Stimulated activated naive B cell treated with anti-CD40 and anti-IgM and Interleukin-4, amounts not matched to agents 10 μg/mL and 1 μg/mL and 100 μg/mL, for 72 hours (primary cell): ENCODE measurements at places on chromosomes 7 and 10.

DNA sequence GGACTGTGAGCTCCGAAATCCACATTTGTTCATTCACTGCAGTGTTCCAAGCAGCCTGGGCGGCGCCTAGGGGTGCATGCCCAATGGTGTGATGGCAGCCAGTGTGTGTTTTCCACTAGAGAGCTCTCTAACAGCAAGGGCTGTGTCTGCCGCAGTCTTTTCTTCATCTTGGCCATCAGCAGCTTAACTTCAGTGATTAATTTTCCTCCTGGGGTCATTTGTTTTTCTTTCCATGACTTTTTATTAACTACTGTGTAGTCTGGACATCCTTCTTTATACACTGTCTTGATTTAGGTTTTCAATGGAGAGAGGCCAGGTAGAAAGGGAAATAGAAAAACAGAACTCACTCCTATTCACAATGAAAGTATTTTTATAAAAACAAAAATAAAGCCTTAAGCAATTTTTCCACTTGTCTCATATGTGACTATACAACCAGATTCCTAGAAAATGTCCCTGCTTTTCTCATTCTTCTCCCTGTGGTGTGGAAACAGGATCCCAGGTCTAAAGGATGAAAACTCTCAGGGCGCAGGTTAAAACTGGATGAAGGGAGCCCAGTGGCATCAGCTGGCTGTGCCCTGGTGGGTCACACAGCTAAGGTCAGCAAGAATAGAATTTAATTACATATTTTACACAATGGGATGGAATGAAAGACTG is 176.8 kb downstream of the PKD1L1 start:
- no peak overlapping the region for H3K27ac ChIP-seq
- no peak for DNase-seq
- no peak overlapping the region for H3K4me3 ChIP-seq
- H3K4me1 ChIP-seq = peaks cover 6% of the 10 kb centered on the region
- no peaks in the 10 kb centered on the region for H3K36me3 ChIP-seq

DNA sequence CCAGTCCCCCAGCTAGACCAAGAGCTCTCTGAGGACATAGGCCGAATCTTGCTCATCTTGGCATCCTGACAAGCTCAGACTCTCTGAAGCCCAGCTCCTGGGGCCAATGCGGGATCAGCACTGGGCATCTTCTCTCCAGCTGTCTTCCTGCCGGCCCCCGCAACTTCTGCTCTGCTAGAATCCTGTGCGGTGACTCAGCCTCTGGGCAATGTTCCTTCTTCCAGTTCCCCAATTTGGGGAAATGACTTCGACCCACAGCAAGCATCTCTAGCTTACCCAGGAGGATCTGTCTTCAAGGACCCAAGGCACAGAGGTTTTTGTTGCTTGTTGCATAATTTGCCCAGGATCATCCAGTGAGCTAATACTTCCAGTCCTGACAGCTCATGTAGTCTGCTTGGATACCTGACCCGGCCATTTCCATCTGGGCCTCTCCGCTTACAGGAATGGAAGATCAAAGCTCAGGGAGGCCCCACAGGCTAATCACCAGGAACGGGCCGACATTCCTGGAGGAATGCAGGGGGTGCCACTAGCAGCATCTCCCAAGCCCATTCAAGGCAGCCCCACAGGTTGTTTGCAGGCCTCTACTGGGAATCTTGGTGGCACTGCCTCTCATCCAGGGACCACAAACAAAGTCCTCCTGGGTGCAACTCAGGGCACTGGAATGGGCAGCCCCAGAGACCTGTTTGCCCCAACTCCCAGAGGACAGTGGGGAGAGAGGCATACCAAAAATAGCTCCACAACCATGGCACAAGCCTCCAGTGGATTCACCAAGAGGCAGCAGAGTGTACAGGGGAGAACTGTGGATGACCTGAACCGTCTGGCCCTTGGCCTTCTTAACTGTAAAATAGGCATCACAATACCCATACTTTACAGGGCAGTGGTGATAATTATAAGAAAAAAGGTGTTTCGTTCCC is 151.9 kb downstream of the NEURL1 start:
- peak overlapping the region; percentile 47 for H3K27ac ChIP-seq
- H3K27me3 ChIP-seq = no peaks in the 10 kb centered on the region
- H3K4me1 ChIP-seq = peaks cover 8% of the 10 kb centered on the region
- DNase-seq = no peak
- H3K36me3 ChIP-seq = peaks cover 2% of the 10 kb centered on the region
- no peak overlapping the region for H3K4me3 ChIP-seq

- no peaks in the 10 kb centered on the region for H3K4me1 ChIP-seq
- no peak overlapping the region for H3K4me3 ChIP-seq
- H3K36me3 ChIP-seq = no peaks in the 10 kb centered on the region
- peaks cover 30% of the 10 kb centered on the region for H3K27me3 ChIP-seq
Observed at GRCh38 chr7:27409776-27410175, 167.2 kb downstream of the EVX1 start.

DNA sequence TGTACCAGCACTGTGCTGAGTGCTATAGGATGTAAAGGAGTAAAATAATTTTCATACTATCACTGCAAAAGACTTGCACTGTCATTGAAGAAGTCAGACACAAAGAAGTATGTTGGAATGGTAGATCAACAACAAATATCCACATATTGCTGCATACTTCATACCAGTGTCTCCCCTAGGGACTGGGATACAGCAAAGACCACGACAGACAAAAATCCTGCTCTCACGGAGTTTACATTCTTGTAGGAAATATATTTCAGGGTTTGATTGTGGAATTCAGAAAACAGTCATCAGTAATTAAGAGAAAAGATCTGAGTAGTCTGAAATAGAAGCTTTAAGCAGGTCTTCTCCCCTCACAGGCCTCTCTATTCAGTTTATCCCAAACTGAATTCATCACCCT is 49.4 kb upstream of the PLXNA4 start:
- H3K36me3 ChIP-seq = no peaks in the 10 kb centered on the region
- H3K4me3 ChIP-seq = no peak overlapping the region
- H3K27ac ChIP-seq = no peak overlapping the region

DNA sequence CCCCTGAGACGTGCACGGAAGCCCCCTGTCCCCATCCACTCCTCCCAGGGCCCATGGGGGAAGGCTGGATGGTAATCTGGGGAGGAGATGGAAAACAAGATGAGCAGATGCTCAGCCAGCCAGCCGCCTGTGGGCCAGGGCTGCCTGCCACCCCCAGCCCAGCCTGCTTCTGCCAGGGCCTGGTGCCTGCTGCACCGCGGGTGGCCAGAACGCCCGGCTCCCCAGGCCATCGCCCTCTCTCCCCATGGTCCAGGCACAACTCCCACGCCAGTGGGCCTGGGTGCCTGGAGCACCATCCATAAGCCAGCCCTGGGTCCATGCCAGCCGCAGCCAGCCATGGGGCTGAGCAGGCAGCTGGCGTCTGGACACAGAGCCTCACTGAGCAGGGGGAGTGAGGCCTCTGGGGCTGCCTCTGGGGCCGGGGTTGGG is 57.2 kb upstream of the ELN start:
- DNase-seq = no peak
- no peaks in the 10 kb centered on the region for H3K36me3 ChIP-seq
- peaks cover 25% of the 10 kb centered on the region for H3K27me3 ChIP-seq
- H3K27ac ChIP-seq = no peak overlapping the region

- H3K27ac ChIP-seq = no peak overlapping the region
- no peak for DNase-seq
- peaks cover 26% of the 10 kb centered on the region for H3K4me1 ChIP-seq
- H3K27me3 ChIP-seq = peaks cover 5% of the 10 kb centered on the region
Observed at GRCh38 chr7:132655131-132655727, 79.0 kb upstream of the PLXNA4 start.

DNA sequence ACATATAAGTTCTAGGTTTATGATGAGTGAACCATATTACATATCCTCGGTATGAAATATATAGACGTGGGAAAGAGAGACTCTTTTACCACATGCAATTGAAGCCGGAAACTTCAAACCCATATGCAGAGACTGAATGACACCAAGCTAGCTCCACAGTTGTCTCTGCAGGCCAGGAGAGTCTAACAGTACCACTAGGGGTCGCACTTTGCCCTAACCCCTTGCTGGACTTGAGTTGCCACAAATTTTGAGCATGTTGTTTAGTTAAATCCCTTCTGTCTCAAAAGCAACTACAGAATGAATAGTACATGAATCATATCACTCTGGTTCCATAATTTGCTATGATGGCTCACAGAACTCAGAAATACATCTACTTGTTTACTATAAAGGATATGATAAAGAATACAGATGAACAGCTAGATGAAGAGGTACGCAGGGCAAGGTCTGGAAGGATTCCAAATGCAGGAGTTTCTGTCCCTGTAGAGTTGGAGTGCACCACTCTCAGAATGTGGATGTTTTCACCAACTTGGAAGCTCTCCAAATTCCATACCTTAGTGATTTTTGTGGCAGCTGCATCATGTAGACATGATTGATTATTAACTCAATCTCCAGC is 112.4 kb upstream of the YAE1 start:
- H3K4me3 ChIP-seq = no peak overlapping the region
- H3K27me3 ChIP-seq = peaks cover 4% of the 10 kb centered on the region
- H3K4me1 ChIP-seq = no peaks in the 10 kb centered on the region
- no peak overlapping the region for H3K27ac ChIP-seq
- DNase-seq = peak; percentile 22

- peak overlapping the region; percentile 89 for H3K4me3 ChIP-seq
- H3K27ac ChIP-seq = peak overlapping the region; percentile 89
- no peak for DNase-seq
- H3K36me3 ChIP-seq = no peaks in the 10 kb centered on the region
Observed at GRCh38 chr10:91409069-91409868, 875 bp upstream of the HECTD2 start.
